Stimulated activated CD4-positive, alpha-beta T cell treated with anti-CD3 and anti-CD28 coated beads, Interleukin-1b, Interleukin-23, amount 100 ng/mL, for 24 hours (primary cell): ENCODE measurements at places on chromosomes 11 and 22.

GRCh38 chr22:38881997-38882879 is 10.2 kb upstream of the CBX6 start:
- no peak for DNase-seq

- no peak for DNase-seq
Measured at GRCh38 chr11:46658259-46658658, 40.9 kb downstream of the ATG13 start.

DNA sequence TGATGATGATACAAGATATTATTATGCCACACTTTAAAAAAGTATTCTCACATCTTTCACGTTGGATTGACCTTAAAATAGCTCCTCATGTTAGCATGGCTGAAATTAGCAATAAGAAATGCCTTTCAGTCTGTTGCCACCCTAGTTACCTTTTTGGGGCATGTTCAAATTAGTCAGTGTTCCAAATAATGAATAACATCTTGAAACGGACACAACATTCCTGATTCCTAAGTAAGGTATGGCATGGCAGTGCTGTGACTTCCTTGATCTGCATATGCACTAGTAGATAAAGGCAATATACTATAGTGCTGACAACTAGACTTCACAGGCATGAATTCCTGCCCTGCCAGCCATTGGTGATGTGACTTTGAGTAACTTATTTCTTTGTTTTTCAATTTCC is 914.5 kb downstream of the METTL15 start:
- no peak for DNase-seq

- no peak for DNase-seq
Measured at GRCh38 chr11:10590218-10590915, 21.9 kb upstream of the LYVE1 start.

- no peak for DNase-seq
Measured at GRCh38 chr22:44535362-44536095, 37.5 kb upstream of the RTL6 start.

GRCh38 chr11:134560566-134561330 is 148.7 kb upstream of the B3GAT1 start:
- no peak for DNase-seq

DNA sequence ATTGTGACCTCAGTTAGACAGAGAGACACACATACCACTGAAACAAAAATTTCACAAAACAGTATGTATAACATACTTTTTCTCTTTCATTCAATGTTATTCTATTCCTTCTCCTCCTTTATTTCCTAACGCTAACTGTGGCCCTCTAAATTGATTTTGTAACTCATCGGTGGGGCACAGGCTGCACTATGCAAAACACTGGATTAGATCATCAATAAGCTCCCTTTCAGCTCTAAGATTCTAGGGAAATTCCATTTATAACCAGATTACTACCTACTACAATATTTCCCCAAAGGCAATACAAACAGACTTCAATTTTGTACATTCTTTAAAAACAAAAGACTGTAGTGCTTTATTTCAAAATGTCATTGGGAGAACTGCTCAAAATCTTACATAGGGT is 6.1 kb downstream of the FJX1 start:
- no peak for DNase-seq

- peak; percentile 61 for DNase-seq
Measured at GRCh38 chr11:61336171-61336935, 3.3 kb downstream of the TKFC start.

GRCh38 chr22:43205748-43206508 is 19.0 kb upstream of the TTLL12 start:
- no peak for DNase-seq

- DNase-seq, result no peak
Measured at GRCh38 chr11:125281831-125282595, 117.5 kb downstream of the PKNOX2 start.

- no peak for DNase-seq
Measured at GRCh38 chr22:49677495-49677889, 150.2 kb downstream of the BRD1 start.

GRCh38 chr11:60743058-60743457 is 13.6 kb upstream of the MS4A15 start:
- no peak for DNase-seq

DNA sequence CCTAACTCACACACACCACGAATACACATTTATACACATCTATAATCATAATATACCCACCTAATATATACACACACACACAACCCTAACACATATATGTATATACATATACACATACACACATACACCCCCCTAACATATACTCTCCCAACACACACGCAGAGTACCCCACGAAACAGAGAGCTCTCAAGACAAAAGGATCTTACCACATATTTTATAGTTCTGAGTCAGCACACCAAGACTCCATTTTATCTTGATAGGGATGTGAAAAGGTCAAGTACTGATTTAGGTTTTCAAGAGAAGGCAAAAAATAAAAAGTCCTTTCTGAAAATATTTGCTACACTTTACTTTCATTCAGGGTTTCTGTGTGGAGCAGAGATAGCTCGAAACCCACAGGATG is 1207.2 kb downstream of the LRRC4C start:
- no peak for DNase-seq

GRCh38 chr11:8652140-8652539 is 30.3 kb downstream of the TRIM66 start:
- DNase-seq, result no peak

- DNase-seq, result no peak
Measured at GRCh38 chr11:115267871-115268270, 236.3 kb downstream of the CADM1 start.

GRCh38 chr11:95339086-95339901 is 108.3 kb upstream of the SESN3 start:
- DNase-seq, result no peak

DNA sequence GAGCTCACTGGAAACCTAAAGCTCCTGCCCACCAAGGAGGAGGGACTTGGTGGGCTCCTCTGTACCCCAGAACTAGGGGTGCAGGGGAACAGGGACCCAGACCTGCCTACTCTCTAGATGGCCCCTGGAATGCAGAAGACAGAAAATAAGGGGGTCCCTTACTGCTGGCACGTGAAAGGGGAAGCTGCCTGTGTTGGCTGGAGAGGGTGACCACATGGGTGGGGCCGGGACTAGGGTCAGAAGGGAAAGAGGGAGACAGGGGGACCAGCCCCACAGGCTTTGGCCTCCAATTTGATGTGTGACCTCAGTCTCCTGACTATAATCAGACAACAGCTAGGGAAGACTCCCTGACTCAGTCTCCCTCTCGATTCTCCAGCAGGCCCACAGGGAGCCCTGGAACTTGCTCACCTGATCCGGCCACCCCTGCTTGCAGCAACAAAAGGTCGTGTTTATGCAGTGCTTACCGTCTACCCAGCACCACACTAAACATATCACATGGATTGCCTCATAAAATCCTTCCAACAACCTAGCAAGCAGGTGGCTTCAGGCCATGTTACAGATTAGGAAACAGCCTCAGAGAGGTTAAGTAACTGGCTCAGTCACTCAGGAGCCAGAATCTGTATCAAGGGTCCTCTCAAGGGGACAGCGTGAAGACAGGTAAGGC is 10.2 kb downstream of the ARAP1 start:
- no peak for DNase-seq

GRCh38 chr11:94775567-94776327 is 7.6 kb downstream of the AMOTL1 start:
- no peak for DNase-seq

DNA sequence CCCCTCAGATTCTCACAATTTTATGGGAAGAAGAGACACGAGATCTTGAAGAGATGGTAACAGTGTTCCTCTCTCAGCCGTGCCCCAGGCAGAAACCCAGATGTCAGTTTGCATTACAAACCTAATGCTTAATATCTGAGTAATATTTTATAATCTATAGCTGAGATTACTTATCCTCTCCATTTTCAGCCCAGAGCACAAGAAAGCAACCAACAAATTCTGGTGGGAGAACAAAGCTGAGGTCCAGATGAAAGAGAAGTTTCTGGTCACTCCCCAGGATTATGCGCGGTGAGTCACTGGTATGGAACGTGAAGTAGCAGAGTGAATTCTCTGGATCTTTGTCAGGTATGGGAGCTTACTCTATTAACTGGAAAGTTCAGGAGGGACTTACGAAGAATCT is 884 bp downstream of the CENATAC start:
- DNase-seq, result no peak

DNA sequence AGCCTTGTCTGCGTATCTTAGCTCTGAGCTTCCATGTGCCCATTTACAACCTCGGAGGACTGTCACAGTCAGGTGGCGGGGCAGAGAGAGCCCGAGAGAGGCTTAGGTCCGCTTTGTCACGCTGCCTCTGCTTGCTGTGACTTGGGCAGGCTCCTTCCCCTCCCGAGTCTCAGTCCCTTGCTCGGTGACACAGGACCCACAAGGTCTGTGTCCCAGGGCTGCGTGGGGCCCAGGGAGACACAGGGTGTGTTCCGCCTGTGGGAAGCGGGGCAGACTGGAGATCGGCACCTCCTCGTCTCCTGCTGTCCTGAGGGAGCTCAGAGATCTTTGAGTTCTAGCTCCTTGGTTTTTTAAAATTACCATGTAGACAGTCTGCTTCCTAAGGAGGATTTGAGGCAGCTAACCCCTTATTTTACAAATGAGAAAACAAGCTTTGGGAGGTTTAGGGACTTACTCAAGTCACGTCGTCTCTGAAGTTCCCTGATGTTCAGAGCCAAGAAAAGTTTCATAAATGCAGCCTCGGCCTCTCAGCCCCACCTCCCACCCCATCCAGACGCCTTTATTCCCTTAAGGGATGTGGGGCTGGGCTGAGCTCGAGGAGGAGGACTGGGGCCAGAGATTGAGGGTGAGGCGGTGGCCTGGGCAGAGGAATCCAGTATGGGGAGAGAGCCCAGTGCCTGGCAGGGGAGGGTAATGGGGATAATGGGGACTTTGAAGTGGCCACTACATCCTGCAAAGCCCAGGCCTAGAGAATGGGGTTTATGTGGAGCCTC is 103.6 kb downstream of the NECTIN1 start:
- no peak for DNase-seq

DNA sequence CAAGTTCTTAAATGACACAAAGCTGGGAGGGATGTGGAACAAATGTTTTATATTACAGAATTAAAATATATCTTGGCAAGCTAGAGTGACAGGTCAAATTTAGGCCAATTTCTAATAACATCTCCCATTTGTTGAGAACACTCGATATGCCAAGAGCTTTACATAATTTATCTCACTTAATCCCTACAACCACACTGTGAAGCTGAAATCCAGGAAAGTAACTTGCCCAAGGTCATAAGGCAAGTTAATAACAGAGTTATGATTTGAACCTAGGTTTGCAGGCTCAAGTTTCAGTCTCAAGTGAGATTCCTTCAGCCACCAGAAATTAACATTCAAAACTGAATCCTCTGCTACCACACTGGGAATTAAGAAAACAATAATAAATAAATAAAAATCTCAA is 38.3 kb downstream of the RAB30 start:
- DNase-seq, result no peak

DNA sequence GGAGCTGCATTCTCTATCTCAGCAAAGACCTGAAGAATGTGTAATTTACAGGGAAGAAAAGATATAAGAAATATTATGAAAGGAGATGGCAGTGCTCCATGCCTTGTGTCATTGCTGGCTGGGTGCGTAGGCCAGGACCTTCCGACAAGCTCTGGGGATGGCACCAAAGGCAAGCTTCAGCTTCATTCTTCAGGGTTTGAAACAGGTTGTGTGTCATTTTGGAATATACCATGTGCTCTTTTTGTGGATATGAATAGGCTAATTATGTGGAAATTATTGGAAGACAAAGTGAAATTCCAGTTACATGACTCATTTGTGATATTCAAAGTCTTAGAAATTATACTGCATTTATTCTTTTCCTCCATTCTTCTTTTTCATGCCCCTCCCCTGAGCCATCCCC is 5.7 kb upstream of the KIRREL3 start:
- no peak for DNase-seq

GRCh38 chr11:134949121-134950090 is 537.4 kb upstream of the B3GAT1 start:
- DNase-seq, result no peak

GRCh38 chr22:35537232-35537631 is 3.4 kb upstream of the RASD2 start:
- DNase-seq, result no peak

GRCh38 chr22:20316844-20317401 is 2.9 kb downstream of the DGCR6L start:
- DNase-seq, result no peak

DNA sequence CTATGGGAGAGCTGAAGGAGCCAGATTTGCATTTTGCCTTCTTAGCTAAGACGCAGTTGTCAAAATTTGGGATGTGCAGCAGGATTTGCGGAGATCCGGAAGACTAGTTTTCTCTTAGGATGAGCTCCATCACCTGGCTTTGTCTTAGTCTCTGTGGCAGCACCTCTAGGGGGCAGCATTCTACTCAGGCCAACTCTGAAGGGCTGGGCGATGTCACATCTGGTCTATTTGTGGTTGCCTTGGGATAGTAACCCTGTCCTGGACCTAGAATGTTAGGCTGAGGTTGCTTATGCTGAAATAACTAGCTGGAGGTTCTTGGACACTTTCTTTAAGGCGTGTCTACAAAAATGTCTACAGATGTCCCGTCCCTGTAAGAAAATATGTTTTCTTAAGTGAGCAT is 116.2 kb downstream of the FAT3 start:
- DNase-seq, result no peak

DNA sequence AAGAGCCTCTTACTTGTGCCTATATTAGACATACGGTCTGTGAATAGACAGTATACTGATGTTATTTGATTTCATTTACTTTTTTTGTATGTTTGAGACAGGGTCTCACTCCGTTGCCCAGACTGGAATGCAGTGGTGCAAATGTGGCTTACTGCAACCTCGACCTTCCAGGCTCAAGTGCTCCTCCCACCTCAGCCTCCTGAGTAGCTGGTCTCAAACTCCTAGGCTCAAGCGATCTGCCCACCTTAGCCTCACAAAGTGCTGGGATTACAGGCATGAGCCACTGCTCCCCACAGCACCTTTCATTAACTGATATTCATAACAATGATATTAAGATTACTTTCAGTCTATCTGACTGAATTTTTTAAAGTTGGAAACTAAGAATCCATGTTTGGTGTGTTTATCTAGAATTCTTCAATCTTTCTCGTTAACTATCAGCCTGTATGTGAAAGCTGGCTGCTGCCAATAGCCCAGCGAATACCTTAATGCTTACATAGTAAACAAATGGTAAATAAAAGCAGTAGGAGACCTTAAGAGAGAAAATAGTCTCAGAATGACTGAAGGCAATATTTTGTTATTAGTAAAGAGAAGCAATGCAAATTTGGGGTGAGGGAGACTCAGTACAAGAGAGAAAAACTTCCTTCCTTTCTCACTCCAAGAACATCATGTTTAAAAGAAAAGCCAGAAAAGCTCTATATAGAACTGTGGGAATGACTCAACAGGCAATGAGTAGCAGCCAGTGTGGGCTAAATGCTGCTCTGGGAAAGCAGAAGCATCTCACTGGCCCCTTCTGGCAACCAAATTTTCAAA is 101.9 kb downstream of the MRTFA start:
- no peak for DNase-seq
